SJSA1 (cell line): ENCODE measurements at places on chromosomes 16 and 17. TPM values are rescaled to one million over a fixed set of nuclear protein-coding genes. Genes with fewer than 3 reads are reported as not detected.

DNA sequence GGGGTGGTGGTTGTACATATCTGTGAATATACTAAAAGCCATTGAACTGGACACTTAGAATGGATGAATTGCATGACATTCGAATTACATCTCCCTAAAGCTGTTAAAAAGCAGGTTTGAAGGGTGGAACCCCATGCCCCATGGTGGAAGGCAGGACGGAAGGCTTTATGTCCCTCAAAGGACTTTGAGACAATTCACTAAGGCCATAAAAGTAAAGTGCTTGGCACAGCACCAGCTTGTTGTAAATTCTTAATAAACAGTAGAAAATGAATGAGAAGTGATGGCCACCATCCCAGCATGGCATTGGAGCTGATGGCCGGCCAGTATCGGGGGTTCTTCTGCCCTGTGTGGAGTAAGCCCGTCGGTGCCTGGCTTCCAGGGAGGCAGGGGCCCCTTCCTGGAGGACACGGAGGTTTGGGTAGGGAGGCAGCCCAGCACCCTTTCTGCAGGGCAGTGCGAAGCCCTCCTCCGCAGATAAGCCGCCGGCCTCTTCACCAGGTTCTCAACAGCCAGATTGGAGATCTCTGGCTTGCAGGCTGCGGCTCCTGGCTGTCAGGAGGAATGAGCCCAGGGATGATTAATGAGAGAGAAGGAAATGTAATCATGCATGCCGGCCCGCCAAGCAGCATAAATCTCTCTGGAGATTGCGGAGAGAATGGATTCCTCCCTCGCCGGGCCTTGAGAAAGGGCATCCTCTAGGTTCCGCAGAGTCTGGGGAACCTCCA, 346.9 kb downstream of the FOXL1 start:
- no peak for DNase-seq

GRCh38 chr16:7602291-7602950, 269.8 kb downstream of the RBFOX1 start:
- DNase-seq, result no peak

Gene RPRML
- total RNA-seq, result not detected in 2 replicates

- DNase-seq, result no peak
Measured at GRCh38 chr17:78589031-78589675, 12.0 kb upstream of the DNAH17 start.

- DNase-seq, result no peak
Measured at GRCh38 chr16:88103011-88103410, 151.8 kb downstream of the BANP start.

DNA sequence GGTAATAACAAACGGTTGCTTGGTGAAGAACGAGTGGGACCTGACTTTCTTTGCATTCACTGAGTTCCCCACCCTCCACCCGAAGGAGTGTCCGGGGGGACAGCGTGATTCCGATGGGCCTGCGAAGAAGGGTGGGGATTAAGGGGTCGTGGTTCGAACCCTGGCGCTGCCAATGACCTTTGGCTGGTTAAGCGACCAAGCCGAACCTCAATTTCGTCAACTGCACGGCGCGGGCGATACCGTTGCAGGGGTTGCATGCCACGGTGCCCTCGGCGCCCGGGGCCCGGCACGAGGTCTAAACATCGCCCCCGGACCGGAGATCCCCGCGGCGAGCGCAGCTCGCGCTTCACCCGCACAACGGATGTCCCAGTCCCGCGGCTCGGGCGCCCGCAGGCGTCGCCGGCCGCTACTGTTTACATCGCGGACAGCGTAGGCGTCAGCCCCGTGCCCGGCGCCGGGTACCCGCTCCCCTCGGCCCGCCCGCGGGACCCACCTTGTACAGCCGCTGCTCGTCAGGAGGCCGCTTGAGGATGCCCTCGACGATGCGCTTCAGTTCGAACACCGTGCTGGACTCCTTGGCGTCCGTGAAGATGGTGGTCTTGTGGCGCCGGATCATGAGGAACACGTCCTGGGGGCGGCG, 460 bp downstream of the ELOB start:
- DNase-seq, result peak; percentile 35

GRCh38 chr16:89065458-89065822, 28.2 kb upstream of the ACSF3 start:
- DNase-seq, result no peak

Gene DNASE1L2
- 1.4 TPM in 2 replicates for total RNA-seq
